ENCODE measurements at places on chromosomes 13 and 19.

- DNase-seq = no peak
Observed at GRCh38 chr19:33396701-33397535, 23.4 kb downstream of the CEBPG start.

DNA sequence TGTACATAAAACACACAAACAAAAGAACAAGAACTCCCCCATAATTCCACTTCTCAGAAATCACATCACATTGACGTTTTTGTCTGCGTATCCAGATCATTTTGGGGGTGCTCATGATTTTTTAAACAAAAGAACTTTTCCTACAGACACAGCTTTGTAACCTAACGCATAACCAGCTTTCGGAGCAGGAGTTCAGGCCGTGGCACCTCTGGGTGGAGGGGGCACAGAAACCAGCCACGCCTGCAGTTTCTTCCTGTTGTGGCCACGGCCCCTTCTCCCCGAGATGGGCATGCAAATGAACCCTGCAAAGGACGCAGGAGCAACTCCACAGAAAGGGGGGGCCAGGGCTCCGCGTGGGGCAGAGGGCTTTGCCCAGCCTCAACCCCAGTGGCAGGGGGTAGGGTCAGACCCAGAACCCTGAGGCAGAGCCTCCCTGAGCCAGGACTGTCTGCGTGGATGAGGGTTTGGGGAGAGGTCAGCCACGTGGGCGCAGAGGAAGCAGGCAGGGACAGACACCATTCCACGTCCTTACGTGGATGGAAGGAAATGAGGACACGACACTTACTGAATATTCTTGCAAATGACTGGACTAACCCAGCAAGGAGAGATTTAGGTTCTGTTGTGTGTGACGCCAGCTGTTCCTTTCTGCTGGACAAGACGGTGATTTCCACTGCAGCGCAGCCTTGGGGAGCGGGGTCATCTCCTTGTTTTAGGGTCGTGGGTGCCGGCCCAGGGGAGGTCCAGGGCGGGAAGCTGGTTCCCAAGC lies 64.4 kb downstream of the RASA3 start:
- DNase-seq = no peak

- DNase-seq = no peak
Observed at GRCh38 chr13:53074114-53074513, 45.5 kb downstream of the OLFM4 start.

GRCh38 chr13:20843166-20843565 lies 59.4 kb downstream of the XPO4 start:
- peak; percentile 34 for DNase-seq

DNA sequence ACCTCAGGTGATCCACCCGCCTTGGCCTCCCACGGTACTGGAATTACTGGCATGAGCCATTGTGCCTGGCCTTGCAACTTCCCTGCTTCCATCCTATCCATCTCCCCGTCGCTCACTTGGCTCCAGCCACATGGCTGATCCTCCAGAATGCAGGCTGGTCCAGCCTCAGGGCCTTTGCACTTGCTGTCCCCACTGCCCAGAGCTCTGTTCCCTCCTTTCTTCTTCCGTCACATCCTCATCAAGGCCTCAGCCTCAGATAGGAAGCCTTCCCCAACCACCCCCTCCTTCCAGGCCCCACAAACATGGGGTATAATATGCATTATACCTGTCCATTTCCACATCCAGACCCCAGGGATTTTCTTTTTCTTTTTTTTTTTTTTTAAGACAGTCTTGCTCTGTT lies 16.2 kb downstream of the MAST3 start:
- DNase-seq = no peak

DNA sequence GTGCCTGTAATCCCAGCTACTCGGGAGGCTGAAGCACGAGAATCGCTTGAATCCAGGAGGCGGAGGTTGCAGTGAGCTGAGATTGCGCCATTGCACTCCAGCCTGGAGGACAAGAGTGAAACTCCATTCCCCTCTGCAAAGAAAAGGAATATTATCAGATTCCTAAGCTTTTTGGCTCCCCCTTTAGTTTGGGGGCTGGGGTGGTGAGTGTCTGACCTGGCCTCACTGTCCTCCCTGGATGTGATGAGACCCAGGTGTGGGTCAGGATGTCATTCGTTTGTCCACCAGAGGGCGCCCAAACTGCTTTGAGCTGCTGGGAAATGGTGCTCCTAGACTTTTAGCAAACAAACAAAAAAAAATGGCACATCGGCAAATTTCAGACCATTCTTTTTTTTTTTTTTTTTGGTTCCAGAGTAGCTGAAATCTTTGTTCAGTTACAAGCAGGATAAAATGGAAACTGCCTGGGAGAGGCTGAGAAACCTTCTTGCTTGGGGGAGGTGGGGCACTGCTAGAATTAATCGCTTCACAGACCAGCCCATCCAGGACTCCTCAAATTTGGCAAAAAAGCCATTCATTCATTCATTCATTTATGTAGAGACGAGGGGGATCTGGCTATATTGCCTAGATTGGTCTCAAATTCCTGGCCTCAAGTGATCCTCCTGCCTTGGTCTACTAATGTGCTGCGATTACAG lies 29.4 kb downstream of the SPC24 start:
- peak; percentile 57 for DNase-seq

DNA sequence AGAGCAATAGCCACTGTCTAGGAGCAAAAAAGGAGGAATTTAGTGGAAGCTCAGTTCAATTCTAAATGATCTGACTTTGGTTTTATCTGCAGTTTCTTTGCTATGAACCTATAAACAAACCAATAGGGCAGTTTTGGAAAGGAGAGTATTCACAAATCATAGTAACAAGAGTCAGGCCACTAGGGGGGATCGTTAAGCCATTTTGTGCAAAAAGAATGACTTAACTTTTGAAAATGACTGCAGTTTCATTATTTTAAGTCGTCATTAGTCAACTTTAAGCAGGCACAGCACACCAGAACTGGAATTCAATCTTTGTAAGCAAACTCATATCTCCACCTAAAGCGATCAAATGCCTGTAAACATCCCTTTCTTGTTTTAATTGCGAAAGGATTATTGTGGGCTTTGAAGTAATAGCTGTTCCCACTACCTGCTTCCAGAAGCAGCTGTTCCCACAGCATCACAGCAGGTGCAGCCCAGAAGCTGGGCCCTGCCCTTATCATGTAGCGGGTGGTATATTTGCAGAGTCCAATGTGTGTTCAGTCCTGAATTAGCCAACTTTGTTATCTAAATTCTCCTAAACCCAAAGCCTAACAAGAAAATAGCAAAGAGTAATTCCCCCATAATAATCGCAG lies 51.5 kb downstream of the SOX21 start:
- DNase-seq = peak; percentile 31

DNA sequence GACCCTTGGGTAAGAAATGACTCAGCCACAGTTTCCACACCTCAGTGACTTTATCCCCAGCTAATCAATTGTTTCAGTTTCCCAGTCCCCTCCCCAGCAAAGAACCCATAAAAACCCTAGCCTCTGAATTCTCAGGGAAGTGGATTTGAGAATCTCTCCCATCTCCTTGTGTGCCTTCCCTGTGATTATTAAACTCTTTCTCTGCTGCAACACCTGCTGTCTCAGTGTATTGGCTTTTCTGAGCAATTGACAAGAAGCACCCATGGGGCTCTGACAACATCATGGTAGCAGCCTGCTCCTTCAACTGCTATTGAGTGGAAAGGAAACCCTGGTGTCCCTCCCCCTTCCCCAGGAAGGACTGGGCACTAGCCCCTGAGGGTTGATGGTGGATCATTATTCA lies 73.7 kb downstream of the UQCRFS1 start:
- no peak for DNase-seq

All from iris pigment epithelial cell (primary cell).